SJSA1 (cell line): ENCODE measurements at places on chromosomes 2 and 18. TPM values are rescaled to one million over a fixed set of nuclear protein-coding genes. Genes with fewer than 3 reads are reported as not detected.

DNA sequence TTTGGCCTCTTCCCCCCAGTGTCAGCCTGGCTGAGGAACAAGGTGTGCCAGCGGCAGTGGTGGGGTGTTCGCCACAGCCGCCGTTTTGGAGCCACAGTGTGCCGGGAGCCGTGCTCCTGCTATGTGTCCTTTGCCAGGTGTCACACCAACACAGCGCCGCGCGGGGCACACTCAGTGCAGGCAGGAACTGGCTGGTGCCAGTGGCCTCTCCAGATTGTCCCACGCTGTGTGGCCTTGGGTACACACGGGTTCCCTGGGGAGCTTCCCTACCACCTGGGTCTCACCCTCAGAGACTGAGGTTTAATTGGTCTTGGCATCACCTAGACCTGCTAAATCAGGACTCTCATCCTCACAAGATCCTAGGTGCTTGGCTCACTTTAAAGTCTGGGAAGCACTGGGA, 171.6 kb downstream of the LDLRAD4 start:
- no peak for DNase-seq

DNA sequence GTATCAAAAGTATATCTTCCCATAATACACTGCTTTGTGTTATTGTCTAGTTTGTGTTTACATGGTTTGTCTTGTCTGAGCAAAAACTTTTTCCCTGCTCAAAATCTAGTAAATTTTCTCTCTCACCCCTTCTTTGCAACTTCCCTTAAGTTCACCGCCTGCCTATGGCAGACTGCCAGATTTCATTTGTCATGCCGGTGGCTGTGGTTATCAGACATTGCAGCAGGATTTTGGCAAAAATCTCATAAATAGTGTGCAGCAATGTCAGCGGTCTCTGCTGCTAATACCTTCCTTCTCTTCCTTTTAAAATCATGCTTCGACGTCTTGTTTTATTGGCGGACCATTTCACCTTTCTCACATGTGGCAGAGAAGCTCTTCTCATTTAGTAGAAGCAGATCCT, 45.6 kb upstream of the TMEM178A start:
- DNase-seq = peak; percentile 69

BZW1 gene
- total RNA-seq = 308 and 508 TPM in 2 replicates

DSG3 gene
- total RNA-seq = not detected in 2 replicates

DNA sequence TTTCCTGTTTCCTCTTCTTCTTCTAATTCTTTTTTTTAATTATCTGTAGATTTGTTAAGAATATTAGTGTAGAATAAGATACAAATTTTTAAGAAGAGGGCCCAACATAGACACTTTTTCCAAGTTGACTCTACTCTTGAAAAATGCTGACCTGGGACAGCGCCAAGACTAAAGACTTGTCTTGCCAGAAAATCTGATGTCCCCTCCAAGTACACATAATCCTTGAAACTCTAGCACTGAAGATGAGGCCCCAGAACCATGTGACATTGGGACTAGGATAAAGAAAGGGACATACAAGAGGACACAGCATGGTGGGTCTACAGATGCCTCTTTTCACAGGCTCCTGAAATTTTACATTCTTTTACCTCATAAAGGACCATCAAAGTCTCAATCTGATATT, 271.6 kb upstream of the SESTD1 start:
- no peak for DNase-seq

DNA sequence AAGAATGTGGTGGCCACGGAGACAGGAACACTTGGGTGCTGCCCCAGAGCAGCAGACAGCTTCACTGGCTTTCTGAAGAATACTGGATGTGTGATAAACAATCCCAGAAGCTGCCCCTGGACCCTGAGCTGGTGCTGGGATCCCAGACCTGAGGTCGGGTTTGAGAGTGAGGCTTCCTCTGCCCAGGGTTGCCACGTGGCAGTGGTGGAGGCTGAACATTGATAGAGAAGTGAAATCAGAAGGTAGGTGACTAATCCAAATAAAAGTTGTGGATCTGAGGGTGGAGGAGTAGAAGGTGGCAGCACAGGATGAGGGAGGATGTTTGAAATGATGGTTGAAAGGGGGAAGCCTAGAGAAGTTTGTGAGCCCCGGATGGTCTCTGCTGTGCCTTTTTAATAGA, 64.0 kb downstream of the FMNL2 start:
- no peak for DNase-seq

ALPI gene
- total RNA-seq = not detected in 2 replicates

GRCh38 chr2:20193185-20193584, 31.7 kb downstream of the SDC1 start:
- DNase-seq = no peak

GRCh38 chr2:229154381-229154780, 116.7 kb downstream of the PID1 start:
- no peak for DNase-seq

KYNU gene
- not detected in 2 replicates for total RNA-seq

OXER1 gene
- not detected in 2 replicates for total RNA-seq

DNA sequence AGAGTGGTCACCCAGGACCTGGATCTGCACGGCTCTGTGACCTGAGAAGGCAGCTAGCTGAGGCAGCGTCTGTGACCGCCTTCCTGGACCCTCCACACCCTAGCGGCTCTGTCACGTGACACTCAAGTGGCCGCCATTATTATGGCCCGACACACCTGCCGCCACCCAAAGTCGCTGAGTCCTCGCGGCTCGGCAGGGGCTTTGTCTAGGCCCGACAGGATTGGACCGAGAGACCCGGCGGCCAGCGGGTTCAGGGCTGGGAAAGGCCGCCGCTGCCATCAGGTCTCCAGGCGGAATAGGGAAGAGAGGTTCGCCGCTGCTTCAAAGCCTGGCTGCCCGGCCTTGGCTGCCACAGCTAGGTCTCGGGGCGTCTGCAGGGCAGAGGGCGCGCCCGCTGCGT, 1162.5 kb upstream of the LRRTM1 start:
- DNase-seq = no peak

- no peak for DNase-seq
Observed at GRCh38 chr18:50128506-50129271, 66.3 kb downstream of the MYO5B start.

HRH4 gene
- not detected in 2 replicates for total RNA-seq

DNA sequence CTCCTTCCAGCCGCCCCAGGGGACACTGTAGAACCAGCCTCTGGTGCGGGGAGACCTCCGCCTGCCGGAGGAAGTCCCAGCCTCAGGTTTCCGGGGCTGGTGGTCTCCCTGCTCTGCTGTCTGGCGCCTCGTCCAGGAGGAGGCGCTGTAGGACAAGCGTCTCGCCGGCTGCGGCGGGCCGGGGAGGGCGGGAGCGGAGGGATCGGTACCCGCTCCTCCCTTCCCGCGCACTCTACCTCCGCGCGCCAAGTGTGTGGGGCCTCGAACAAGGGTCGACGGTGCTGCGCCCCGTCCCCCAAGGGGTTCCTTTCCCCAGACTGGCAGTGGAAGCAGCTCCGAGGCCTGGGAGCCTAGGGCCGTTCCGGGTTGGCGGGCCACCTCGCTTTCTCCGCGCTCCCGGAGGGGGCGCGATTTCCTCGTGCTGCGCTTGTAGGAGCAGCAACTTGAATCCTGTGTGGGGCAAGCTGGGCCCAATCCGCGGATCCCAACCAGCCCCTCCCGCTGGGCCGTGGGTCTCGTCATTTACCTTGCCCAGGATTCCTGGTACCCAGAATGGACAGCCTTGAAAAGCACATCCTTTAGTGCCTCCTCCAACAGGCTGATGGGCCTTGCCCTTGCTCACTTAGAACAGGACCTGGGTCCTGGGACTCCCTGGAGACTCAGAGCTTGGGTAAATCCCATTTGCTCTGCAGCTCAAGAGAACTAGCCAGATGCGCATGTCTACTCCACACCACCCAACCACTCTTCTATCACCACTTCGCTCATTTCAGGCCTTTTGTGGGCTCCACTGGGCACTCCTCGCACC, 10.6 kb upstream of the HOXD4 start:
- DNase-seq = peak; percentile 94

RNF125 gene
- total RNA-seq = not detected in 2 replicates

RNPEPL1 gene
- 14.3 and 14.9 TPM in 2 replicates for total RNA-seq
